ENCODE measurements at places on chromosomes 6 and 20. TPM values are rescaled to one million over a fixed set of nuclear protein-coding genes. Genes with fewer than 3 reads are reported as not detected.
A peak's percentile ranks its signal among the peaks of the same experiment; 100 is the strongest.

The AIF1 gene
- total RNA-seq, result not detected

The SLC32A1 gene
- not detected for total RNA-seq

The ADGRB3 gene
- total RNA-seq, result 0.77 TPM

The RIMS1 gene
- total RNA-seq, result 3.9 TPM

The NRN1 gene
- under 0.01 TPM for total RNA-seq

GRCh38 chr20:6665621-6666355 lies 101.7 kb upstream of the BMP2 start:
- DNase-seq, result peak; percentile 15
- no peak overlapping the region for H3K4me3 ChIP-seq
- peaks cover 2% of the 10 kb centered on the region for H3K4me1 ChIP-seq
- no peak overlapping the region for H3K27ac ChIP-seq
- no peaks in the 10 kb centered on the region for H3K27me3 ChIP-seq

DNA sequence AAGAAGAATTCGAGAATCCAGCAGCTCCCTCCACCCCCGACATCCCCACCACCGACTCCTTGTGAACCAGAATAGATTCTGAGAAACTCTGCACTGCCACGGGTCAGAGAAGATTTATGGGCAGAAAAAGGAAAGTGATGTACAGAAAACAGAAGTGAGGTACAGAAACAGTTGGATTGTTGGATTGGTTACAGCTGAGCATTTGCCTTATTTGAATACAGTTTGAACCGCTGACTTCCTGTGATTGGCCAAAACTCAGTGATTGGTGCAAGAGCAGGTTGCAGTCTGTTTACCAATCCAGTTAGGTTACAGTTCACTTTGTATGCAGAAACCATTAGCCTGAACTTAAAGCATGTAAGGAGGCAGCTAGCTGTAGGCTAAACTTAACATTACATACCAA lies 131.2 kb upstream of the HDDC2 start:
- no peaks in the 10 kb centered on the region for H3K27me3 ChIP-seq
- no peak for DNase-seq
- H3K36me3 ChIP-seq, result no peaks in the 10 kb centered on the region
- no peak overlapping the region for H3K4me3 ChIP-seq
- no peaks in the 10 kb centered on the region for H3K4me1 ChIP-seq
- H3K27ac ChIP-seq, result no peak overlapping the region

GRCh38 chr20:17825960-17826843 lies 126.4 kb downstream of the BANF2 start:
- H3K36me3 ChIP-seq, result no peaks in the 10 kb centered on the region
- peaks cover 24% of the 10 kb centered on the region for H3K4me1 ChIP-seq
- H3K4me3 ChIP-seq, result no peak overlapping the region
- H3K27me3 ChIP-seq, result no peaks in the 10 kb centered on the region

All from fibroblast of lung (primary cell).